ENCODE measurements at places on chromosomes 2 and 18. TPM values are rescaled to one million over a fixed set of nuclear protein-coding genes. Genes with fewer than 3 reads are reported as not detected.

Gene PTCD3
- total RNA-seq, result 203 TPM

Gene OSGEPL1
- 29.6 TPM for total RNA-seq

Gene ARL4C
- 43.8 TPM for total RNA-seq

Gene MYO5B
- 56.7 TPM for total RNA-seq

Gene CD8B2
- total RNA-seq, result 0.11 TPM

Gene DSG2
- 18.5 TPM for total RNA-seq

Gene IER3IP1
- total RNA-seq, result 18.4 TPM

Gene PROM2
- total RNA-seq, result 5.7 TPM

Gene DUSP19
- total RNA-seq, result 9.3 TPM

Gene TMEM247
- not detected for total RNA-seq

Gene GALNT13
- 82.7 TPM for total RNA-seq

Gene C2orf72
- 4.9 TPM for total RNA-seq

Gene FOSL2
- total RNA-seq, result 35.8 TPM

Gene DYNC1I2
- 221 TPM for total RNA-seq

Gene TUBB8B
- not detected for total RNA-seq

Gene DHX57
- 40.8 TPM for total RNA-seq

Gene FSIP2
- 5.5 TPM for total RNA-seq

Gene ATL2
- total RNA-seq, result 175 TPM

Gene BCL2L11
- total RNA-seq, result 42.2 TPM

Gene MC5R
- 0.33 TPM for total RNA-seq

Gene CFAP53
- 1.2 TPM for total RNA-seq

Gene MAPRE2
- total RNA-seq, result 71.9 TPM

Gene KCNIP3
- 11.3 TPM for total RNA-seq

Gene ACVR1C
- total RNA-seq, result 0.44 TPM

Gene ACTG2
- 53.9 TPM for total RNA-seq

Gene ANKRD29
- total RNA-seq, result 6.7 TPM

Gene COX5B
- 90.7 TPM for total RNA-seq

Gene SERPINB11
- 0.93 TPM for total RNA-seq

Gene INHBB
- 25.7 TPM for total RNA-seq

Gene BMP10
- total RNA-seq, result not detected

Gene KCNG2
- total RNA-seq, result 1.9 TPM

Gene TTC27
- total RNA-seq, result 33.1 TPM

Gene MGAT5
- total RNA-seq, result 58.1 TPM

Gene CROCC2
- 0.16 TPM for total RNA-seq

Gene RAB17
- total RNA-seq, result 0.99 TPM

Gene RIT2
- total RNA-seq, result 0.38 TPM

Gene DTNA
- total RNA-seq, result 46.2 TPM

Gene SLC66A2
- total RNA-seq, result 35.8 TPM

Gene UPP2
- total RNA-seq, result 0.33 TPM

Gene SIX2
- total RNA-seq, result 12.4 TPM

Gene GPR155
- total RNA-seq, result 7.9 TPM

Gene USP34
- total RNA-seq, result 261 TPM

Gene DOK6
- total RNA-seq, result 43.5 TPM

Data from camera-type eye (tissue), 1 donor.